Stimulated activated CD4-positive, alpha-beta T cell treated with anti-CD3 and anti-CD28 coated beads, TNF-alpha, amount 100 ng/mL, for 1 hour (primary cell): ENCODE measurements at places on chromosomes 7 and 10.

DNA sequence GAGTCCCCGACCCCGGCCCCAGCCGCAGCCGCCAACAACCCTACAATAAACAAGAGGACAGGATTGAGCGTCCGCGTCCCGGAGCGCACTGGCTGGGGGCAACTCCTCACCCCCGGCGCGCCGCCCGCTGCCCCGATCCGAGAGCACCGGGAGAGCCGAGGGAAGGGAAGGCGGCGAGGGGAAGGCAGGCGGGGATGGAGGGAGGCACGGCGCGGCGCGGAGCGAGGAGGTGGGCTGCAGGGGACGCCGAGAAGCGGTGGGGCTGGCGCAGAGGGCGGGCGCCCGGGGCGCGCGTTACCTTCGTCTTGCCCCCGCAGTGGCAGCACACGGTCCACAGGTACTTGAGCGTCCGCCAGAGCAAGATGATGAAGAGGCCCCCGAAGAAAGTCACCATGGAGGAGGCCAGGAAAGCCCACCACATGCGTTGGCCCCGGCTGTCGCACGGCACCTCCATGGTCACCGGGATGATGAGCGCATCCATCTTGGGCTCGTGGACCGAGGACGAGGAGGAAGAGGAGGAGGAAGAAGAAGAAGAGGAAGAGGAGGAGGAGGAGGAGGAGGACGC, 559 bp downstream of the KCNMA1 start:
- no peak for DNase-seq

- no peak for DNase-seq
Measured at GRCh38 chr7:150610233-150610632, 22.0 kb downstream of the GIMAP6 start.

GRCh38 chr10:30324448-30325110, 24.5 kb downstream of the MTPAP start:
- no peak for DNase-seq

- DNase-seq = no peak
Measured at GRCh38 chr10:44619521-44619920, 234.6 kb upstream of the CXCL12 start.

DNA sequence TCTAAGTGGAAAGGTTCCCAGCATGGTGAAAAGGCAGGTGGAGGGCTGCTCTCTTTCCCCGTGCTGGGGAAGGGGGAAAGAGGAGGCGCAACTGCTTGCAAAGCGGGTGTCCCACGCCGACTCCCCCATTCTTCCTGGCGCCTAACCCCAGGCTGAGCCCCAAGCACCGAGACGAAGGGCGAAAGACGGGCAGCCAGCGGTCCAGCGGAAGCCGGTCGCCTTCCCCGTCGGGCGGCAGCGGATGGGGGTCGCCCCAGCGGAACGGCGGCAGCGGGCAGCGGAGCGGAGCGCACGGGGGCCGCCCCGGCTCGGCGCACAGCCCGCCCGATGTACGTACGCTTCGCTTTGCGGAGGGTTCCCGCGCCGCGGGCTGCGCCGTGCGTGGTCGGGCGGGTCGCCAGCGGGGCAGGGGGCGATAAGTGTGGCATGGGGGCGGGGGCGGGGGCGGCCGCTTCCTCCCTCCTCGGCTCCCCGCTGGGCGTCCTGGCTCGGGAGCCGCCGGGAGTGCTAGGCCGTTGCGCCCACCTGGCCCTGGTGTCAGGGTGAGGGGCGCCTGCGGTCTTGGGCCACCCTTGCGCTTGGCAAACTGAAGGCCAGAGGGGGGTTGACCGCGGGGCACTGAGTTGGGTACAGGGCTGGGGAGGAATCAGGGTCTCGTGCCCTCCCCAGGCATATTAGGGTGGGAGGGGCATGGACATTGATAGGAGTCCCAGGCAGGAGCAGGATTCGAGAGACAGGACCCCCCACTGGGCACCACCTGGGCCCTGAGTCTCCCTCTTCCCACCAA, 35.2 kb upstream of the HSPB1 start:
- no peak for DNase-seq

GRCh38 chr7:33873518-33873917, 31.8 kb upstream of the BMPER start:
- DNase-seq = no peak

- no peak for DNase-seq
Measured at GRCh38 chr7:4878336-4879335, 4.9 kb downstream of the RADIL start.

DNA sequence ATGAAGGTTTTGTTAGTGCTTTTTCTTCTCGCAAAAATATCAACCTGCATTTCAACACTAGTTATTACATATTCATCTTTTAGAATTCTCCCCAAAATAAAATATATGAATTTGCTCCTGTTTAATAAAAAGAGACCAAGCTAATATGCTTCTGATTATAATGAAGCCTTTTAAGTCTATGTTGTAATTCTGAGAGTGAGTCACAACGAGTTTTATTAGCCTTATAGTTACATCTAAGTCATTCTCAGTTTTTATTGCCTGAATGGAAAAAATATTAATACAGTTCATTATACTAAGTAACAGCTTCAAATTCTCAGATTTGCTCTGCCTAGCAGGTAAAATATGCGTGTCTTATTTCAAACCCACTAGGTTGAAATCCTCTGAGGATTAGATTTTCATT, 152.4 kb upstream of the CELF2 start:
- DNase-seq = no peak

GRCh38 chr7:101084865-101085161, 468 bp upstream of the TRIM56 start:
- DNase-seq = no peak

DNA sequence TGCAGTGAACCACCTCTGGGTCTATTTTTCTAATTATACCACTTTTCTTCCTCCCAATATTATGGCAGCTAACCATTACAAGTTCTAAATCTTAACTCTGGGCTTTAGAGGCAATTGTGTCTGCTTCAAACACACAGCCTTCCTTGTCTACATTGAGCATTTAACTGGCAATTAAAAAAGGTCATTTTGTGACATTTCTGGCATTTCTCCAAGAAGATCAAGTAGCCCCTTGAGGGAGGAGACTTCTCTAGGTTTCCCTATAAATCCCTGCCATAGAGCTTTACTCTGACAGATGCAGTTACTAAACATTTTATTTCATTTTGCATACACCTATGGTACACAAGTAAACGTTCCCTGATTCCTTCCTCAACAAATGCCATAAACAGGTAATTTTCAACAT, 33.4 kb upstream of the FAM133B start:
- DNase-seq = no peak

GRCh38 chr10:17256627-17257026, 28.6 kb downstream of the VIM start:
- DNase-seq = no peak

DNA sequence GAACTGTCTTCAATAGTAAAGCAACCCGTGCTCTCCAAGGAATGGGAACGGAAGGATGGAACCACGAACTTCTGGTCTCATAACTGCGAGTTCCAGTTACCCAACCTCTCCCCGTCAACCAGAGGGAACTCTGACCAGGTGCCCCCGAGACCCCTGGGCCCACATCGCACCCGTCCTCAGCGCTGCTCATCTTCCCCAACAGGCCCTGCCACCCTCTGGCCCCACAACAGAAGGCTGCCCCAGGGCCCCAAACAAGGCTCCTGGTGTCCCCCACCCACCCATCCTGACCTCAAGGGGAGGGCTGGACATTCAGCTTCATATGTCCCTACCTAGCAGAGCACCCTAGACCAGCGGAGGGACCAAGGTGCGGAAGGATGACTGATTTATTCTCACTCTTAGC, 22.7 kb downstream of the PITRM1 start:
- no peak for DNase-seq

- DNase-seq = no peak
Measured at GRCh38 chr10:23099079-23099478, 3.7 kb downstream of the MSRB2 start.

DNA sequence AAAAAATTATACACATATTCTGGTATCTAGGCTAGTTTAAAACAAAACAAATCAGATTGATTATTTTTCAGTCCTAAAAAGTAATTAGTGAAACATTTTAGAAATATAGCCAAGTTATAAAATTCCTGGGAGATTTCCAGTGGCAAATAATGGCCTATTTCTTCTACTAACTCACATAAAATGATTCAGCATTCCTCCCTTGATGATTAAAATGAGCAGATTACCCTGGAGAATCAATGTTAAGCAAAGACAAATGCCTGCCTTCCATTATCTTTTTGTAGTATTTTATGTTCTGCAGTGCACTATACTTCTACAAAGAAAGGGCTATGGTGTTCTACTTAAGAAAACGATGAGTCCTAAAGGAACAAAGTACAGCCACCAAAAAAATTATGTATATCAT, 53.6 kb downstream of the PARD3 start:
- no peak for DNase-seq

- no peak for DNase-seq
Measured at GRCh38 chr7:155412416-155413253, 45.3 kb upstream of the EN2 start.

DNA sequence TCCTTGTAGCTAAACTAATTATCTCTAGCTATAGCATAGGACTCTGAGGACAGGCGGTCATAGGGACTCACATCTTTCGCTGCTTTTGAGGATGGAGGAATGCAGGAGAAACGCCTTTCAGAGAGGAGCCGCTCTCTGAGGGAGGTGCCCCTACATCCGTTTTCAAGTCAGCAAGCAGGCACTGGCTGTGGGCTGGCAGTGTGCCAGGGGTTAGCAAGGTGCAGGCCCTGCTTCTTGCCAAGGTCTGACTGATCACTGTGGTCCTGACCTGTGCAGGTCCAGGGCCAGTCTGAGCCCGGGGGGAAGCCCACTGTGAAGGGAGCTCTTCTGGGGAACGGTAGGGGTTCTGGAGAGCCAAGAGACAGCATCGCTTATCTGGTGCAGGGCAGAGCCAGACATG, 89.4 kb downstream of the SH3PXD2A start:
- DNase-seq = peak; percentile 71

DNA sequence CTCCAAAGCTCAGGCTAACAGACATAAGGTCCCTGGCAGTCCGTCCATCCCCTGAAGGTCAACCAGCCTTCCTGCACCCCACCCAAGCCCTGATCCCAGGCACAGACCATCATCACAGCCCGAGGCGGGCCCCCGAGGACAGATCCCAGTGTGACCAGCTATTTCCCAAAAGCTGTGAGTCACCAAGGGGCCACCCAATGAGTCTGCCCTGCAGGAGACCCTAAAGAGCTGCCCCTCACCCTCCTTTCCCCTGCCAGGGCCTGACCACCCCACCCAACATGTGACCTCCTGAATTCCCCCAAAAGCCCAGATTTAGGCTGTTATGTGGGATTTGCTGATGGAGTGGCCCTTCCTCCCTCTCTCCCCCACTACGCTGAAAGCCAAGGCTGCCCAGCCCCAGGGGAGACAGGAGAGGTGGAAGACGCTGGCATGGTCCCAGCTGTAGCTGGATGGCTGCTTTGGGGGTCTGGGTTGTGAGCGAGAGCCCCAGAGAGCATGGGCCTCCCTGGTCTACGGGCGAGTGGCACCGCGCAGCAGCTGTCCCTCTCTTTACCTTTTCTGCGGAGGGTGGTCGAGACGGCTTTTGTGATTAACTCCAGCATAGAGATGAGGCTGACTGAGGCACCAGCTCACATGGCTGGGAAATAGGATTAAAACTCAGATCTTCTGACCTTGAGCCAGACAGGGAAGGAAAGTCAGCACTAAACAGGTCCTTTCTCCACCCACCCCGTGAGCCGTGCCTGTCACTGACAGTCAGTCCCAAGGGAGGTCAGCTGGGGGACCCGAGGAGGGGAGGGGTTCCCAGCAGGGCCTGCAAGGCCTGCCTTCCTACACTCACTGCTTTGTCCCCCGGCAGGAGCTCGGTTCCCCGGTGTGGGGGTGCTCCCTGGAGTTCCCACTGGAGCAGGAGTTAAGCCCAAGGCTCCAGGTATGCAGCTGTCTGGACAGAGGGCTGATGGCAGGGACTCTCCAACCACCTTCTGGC, 16.7 kb downstream of the ELN start:
- no peak for DNase-seq

DNA sequence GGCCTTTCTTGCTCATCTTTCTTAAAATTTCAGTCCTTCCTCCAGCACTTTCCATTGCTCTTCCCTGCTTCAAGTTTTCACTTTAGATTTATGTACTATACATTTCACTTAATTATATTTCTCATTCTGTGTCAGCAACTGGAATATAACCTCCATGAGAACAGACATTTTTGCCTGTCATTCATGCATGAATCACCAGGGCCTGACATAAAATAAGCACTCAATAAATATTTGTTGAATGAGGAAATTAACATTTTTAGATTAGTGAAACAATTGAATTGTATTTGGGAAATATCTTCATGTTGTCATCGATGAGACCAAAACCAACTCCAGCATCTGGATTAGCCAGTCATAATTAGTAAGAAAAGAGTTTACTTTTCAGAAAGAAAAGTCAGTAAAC, 6.1 kb downstream of the SAMD9L start:
- DNase-seq = no peak

DNA sequence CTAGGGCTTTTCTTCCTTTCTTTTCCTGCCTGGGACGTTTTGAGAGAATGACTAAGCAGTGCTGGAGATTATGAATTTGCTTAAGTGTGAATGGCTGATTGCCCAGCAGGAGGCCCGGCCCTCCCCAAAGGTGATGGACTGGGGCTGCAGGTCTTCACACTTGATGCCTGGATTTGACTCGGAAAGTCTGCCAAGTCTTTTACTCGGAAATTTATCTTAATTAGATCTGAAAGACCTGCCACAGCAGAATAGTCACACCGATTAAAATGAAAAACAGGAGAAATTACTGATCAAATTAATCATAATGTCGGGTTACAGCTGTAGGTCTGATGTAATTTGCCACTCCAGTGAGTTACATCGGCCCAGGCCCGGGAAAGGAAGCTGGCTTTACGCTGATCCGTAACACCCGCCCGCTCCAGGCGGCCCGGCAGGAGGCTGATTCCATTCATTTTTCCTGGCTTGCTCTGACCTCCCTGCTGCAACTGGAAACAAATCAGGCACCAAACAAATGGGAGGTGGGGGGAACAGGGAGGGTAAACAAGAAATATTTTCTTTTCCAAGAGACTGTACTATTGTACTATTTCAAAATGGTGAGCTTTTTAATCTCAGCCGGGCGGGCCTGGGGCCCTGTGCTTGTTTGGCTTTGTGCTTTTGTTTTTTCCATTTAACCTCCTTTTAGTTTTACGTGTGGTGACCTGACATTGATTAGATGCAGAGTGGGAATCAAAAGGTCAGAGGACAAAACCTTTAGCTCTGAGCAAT, 212.4 kb upstream of the YAE1 start:
- no peak for DNase-seq
